ENCODE measurements at places on chromosomes 6 and 20.

DNA sequence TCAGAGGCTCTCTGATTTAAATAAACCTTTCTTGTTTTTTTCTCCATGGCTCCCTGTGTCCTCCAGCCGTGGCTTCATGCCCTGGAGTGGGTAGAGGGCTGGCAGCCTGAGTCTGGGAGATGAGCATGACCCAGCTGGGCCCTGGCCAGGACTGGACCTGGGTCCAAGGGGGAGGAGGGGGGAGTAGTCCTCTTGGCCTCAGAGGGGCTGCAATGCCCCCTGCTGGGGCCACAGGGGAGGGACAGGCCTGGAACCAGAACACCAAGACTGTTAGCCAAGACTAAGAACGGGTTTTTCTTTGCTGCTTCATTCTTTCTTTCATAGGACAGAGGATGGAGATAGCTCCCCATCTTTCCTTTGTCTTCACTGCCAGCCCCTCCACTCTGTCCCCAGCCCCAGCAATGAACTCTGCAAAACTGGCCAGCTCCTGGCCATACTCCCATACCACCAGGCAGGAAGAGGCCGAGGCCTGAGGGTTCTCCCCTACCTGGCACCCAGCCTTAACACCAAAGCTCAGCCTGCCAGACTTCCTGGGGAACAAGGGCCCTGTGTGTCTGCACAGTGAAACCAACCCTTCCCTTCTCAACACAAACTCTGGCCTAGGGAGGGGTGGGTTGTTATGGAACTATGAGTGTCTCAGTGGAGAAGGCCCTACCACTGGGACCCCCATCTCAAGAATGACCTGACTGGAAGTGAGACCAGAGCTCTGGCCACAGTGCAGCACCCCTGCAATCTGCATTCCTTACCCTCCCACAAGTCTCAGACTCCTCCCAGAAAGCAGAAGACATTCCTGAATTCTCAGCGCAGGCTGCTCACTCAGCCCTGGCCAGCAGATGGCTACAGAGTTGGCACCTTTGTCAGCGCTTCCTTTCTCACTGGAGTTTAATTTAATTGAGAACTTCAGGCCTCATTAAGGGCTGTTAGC is 11.0 kb downstream of the SLC29A1 start:
- no peak for DNase-seq

DNA sequence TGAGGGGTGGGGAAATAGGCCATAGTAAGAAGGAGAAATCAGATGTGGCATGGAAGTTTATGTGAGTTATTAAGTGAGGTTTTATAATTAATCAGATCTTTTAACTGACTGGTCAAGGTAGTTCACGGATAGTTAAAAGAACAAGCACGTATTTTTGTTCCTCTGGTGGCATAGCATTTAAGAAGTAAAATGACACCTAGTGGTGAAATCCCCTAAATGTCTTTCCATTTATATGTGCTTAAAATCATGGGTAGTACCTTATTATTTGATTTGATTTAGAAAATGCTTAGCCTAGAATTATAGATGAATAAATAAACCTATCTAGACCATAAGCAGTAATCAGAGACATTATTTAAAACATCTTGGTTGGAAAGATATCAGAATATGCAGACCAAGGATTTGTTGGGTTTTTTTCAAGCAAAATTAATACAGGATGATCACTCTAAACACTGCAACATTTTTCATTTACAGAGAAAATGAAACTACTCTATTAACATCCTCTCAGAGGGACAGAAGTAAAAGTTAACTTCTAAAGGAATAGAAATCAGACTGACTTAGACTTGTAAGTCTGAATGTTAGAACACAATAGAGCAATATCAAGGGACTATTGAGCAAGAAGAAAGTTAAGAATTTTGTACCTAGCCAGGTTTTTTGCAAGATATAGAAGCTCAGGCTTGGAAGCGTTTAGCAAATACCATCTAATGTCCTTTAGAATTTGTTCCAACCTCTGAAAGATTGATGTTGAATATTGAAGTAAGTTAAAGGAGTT is 81.1 kb downstream of the STXBP5 start:
- DNase-seq: no peak

- DNase-seq: no peak
Measured at GRCh38 chr20:34209111-34209510, 32.1 kb upstream of the ASIP start.

DNA sequence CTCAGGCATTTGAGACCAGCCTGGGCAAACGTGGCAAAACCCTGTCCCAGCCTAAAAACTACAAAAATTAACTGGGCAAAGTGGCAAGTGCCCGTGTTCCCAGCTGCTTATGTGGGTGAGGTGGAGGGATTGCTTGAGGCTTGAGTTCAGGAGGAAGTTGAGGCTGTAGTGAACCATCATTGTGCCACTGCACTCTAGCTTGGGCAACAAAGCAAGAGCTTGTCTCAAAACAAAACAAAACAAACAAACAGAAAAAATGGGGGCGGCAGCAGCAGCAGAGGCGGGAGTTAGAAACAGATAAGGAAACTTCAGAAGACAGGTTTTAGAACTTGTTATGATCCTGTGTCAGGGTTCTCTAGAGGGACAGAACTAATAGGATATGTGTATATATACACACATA is 49.0 kb downstream of the SCAF8 start:
- DNase-seq: no peak

DNA sequence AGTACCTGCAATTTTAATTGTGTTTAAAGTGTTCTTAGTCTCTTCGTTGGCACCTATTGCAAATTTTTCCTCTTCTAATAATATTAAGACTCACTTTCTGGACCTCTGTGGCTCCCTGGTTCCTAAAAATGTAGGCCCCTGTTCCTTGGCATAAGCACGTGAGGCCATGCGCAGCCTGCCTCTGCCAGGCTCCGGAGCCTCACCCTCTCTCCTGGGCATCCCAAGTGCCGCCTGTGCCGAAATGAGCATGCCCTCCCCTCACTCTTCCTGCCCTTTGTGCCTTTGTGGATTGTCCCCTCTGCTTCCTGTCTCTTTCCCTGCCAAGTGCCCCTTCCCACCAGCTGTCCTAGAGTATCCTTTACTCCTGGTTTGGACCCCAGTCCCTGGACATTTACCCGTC is 246.1 kb downstream of the TMEM242 start:
- no peak for DNase-seq

DNA sequence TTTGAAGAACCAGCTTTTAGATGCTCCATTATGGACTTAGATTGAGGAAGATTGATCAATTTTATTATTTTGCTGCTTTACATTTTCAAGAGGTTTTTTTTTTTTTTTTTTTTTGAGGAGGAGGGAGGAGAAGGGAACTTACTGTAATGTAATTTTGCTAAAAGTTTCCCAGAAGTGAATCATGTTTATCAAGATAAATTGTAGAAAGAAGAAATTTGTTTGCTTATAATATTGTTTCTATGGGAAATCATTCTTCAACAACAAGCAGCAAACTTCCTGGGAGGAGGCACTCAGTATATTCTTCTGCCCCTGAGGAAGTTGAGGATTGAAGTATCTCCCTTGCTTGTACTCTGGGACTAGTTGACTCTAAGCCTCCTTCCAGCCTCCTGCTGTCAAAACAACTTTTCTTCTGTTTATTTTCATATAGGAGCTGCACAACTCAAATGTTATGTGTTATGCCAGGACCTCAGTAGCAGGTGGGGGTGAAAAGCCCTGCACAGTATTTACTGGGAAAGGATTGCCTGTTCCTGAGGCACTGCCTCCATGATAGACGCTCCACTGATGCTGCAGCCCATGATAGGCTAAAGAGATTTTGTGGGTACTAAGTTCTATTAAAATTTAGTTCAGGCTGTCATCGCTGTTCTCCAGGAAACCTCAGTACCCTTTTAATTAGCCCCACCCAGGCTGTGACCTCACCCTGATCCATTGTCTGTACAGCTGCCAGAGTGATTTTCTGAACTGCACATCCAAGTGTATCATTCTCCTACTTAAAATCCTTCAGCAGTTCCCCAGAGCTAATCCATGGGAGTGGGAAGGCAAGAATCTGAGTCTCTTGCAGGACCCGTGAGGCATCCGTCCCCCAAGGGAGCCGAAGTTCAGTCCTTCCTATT is 51.9 kb downstream of the CARMIL1 start:
- no peak for DNase-seq

GRCh38 chr6:4931530-4932227 is 72.2 kb downstream of the RPP40 start:
- no peak for DNase-seq

DNA sequence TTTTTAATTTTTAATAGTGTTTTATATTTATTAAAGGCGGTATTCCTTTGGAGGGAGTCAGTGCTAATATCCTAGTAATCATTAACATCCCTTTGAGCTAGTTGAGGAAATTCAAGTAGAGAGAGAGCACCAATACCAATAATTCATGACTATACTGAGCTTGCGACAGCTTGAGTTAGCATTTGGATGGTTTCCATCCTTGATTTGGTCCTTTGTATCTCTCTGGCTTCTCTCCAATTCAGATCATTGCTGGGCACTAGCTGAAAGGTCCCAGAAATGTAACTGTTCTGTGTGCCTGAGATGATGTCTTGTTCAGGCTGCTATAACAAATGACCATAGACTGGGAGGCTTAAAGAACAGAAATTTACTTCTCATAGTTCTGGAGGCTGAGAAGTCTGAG is 77.0 kb downstream of the RNF144B start:
- no peak for DNase-seq

- DNase-seq: no peak
Measured at GRCh38 chr6:111871725-111872400, 1.4 kb downstream of the FYN start.

- no peak for DNase-seq
Measured at GRCh38 chr6:133891149-133891926, 2.4 kb downstream of the TCF21 start.

- DNase-seq: no peak
Measured at GRCh38 chr6:133774356-133774755, 114.6 kb upstream of the TCF21 start.

- DNase-seq: no peak
Measured at GRCh38 chr6:10520468-10520867, 683 bp upstream of the GCNT2 start.

Measured in stimulated activated CD4-positive, alpha-beta T cell treated with anti-CD3 and anti-CD28 coated beads, Interleukin-1b, Interleukin-23, amount 100 ng/mL, for 48 hours (primary cell).